ENCODE measurements at places on chromosomes 7 and 10. TPM values are rescaled to one million over a fixed set of nuclear protein-coding genes. Genes with fewer than 3 reads are reported as not detected.

DNA sequence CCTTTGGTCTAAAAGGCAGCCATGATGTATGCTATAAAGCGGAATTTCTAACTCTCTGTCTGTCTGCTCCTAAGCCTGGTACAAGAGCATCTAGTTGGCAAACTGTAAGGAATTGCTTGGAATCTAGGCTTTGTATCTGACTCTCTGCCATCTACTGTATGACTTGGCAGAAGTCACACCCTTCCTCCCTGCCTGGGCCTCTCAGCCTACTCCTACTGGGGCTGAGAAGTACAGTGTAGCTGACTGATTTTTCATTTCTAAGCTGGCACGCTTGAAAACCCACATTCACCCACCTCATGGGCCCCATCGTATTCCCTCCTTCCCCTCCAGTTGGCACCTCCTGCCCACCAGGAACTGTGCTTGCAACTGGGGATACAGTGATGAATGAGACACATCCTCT, 435.2 kb downstream of the PLXNA4 start:
- no peak for DNase-seq

- DNase-seq, result no peak
Measured at GRCh38 chr10:10540398-10540797, 477.3 kb upstream of the CELF2 start.

Gene ACTA2
- 20.7 TPM for total RNA-seq

Gene ACHE
- total RNA-seq, result 0.17 TPM

Gene GPR26
- not detected for total RNA-seq

All from mammary epithelial cell (primary cell).